ENCODE measurements at places on chromosomes 2 and 18.

DNA sequence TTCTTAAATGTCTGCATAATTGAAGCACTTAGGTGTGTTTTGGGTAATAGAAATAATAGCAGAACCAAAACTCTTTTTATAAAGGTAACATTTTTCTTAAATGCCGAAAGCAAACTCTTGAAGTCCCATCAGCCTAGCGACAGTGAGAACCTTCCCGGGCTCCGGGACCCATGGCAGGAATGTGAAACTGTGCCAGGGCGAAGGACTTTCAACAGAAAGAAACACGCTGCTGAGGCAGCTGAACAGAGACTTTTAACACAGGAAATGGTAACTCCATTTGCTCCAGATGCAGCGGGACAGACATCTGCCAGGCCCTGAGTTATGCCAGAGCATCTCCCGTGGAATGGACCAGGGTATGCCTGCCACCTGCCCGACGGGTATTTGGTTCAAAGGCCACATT is 34.3 kb downstream of the SALL3 start:
- no peak for DNase-seq

- DNase-seq, result peak; percentile 48
These were observed 520.0 kb downstream of the SLC4A3 start for GRCh38 chr2:220147161-220148038.

- no peak for DNase-seq
These were observed 183.9 kb upstream of the LINC00305 start for GRCh38 chr18:64332835-64333234.

GRCh38 chr18:23661735-23662308 is 889 bp downstream of the ANKRD29 start:
- no peak for DNase-seq

GRCh38 chr2:7950035-7950612 is 731.7 kb upstream of the ID2 start:
- no peak for DNase-seq

DNA sequence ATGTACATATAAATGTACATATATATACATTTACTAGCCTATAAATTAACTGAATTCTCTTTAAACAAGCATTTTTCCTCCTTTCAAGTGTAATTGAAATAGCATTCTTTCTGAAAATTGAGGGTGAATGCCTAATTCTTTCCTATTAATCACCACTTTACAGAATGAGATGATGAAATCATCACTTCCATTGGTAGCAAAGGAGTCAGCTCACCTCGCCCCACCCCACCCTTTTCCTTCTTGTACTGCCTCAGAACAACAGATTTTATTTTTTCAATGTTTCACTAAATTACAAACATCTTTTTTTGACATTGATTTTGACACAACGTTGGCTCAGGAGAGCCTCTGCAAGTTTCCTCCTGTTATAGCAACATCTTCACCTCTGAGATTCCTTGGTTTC is 181.9 kb upstream of the CDH7 start:
- no peak for DNase-seq

DNA sequence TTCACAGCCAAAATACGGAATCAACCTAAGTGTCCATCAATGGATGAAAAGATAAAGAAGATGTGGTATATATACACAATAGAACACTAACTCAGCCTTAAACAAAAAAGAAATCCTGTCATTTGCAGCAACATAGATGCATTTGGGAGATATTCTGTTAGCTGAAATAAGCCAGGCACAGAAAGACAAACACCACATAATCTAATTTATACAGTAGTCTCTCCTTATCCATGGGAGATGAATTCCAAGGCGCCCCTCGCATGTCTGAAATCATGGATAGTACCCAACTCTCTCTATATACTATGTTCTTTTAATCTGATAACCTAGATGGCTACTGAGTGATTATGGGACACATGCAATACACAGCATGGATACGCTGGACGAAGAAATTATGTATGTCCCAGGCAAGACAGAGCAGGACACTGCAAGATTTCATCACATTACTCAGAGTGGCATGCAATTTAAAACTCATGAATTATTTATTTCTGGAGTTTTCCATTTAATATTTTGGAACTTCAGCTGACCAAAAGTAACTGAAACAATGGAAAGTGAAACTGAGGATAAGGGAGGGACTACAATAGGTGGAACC is 39.5 kb downstream of the ORC4 start:
- DNase-seq, result no peak

GRCh38 chr18:44954257-44954656 is 273.6 kb downstream of the SETBP1 start:
- no peak for DNase-seq

- peak; percentile 92 for DNase-seq
These were observed 158.9 kb downstream of the PRPF40A start for GRCh38 chr2:152558158-152558984.

GRCh38 chr2:21452263-21452662 is 328.5 kb downstream of the TDRD15 start:
- no peak for DNase-seq

DNA sequence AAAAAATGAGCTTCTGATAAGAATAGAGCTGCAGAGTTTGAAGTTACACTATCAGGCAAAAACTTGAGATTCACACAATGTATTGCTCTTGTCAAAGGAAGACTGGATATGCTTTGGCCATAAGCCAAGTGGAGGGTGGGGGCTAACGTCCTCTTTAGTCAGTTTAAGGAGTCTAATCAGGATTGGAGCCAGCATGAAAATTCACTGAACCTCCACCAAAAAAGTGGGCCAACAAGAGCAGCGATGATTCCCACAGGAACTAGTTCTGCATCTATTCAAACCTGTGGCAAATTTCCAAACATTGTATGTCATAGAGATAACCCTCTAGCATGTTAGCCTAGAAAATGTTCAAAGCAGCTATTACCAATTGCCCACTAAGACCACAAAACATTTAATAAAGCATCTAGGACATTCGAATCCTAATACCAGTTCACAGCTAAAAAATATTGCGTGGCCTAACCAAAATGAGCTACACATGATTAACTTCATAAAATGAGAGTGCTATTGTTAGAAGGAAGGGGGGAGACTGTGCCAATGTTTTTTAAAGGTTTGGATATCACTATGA is 43.5 kb upstream of the TMEM247 start:
- DNase-seq, result no peak

DNA sequence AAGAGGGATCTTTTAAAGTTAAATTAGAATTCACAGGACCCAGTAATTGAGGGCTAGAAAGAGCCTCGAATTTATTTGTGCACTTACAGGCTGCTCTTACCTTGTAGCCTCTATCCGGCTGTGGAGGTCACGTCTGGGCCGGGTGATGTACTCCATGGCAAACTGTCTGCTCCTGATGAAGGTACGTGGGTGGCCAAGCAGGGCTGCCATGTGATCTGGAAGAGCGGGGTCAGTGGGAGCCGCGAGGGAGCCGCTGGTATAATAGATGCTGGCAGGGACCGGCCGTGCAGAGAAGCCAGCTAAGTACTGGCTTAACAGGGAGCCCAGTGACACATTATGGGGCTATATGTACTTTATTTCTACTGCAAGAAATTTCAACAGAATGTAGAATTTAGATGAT is 59.2 kb downstream of the ADI1 start:
- no peak for DNase-seq

DNA sequence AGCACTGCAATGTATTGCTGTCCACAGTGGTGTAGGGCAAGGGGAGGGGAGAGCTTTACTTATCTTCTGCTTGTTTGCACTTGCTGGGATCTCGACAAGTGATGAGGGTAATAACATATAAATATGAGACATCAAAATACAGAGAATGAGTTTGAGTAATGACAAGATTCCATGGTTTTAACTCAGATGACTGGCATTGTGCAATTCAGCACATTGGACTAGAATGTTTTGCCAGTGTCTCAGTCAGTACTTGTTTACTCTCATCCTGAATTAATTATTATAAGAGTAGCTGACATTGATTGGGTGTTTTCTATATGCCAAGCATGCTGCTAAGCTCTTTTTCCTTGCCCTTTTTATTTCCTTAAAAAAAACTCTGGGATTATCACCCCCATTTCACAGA is 306.7 kb upstream of the MMADHC start:
- DNase-seq, result no peak

- DNase-seq, result no peak
These were observed 33.7 kb downstream of the CTDP1 start for GRCh38 chr18:79713341-79713740.

- no peak for DNase-seq
These were observed 104.2 kb downstream of the ZNF521 start for GRCh38 chr18:25247725-25248124.

- DNase-seq, result no peak
These were observed 501.4 kb downstream of the FBXO15 start for GRCh38 chr18:73646196-73646595.

- no peak for DNase-seq
These were observed 209.1 kb upstream of the KCNJ3 start for GRCh38 chr2:154489266-154489858.

DNA sequence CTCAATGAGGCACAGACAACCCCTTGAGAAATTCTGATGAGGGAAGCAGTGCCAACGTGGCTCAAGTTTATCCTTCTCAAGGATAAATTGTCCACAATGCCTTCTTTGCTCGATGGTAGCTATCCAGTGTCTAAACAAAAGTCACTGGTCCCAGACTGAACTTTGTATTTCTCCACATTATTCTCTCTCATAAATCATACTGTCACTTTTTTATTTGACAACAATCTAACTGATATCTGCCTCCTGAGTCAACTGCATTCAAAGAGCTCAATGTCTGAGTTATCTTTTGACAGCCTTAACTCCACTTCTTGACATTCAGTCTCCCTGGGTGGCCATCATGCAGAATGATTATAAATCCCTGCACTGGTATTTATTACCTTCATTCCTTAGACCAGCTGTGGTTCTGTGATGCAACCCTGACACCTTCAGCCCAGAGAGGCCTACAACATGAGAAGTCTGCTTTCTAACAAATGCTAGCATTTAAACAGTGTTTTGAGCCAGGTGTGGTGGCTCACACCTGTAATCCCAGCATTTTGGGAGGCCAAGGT is 38.2 kb downstream of the IMMT start:
- no peak for DNase-seq

GRCh38 chr2:64975232-64975821 is 13.9 kb upstream of the SLC1A4 start:
- DNase-seq, result no peak

DNA sequence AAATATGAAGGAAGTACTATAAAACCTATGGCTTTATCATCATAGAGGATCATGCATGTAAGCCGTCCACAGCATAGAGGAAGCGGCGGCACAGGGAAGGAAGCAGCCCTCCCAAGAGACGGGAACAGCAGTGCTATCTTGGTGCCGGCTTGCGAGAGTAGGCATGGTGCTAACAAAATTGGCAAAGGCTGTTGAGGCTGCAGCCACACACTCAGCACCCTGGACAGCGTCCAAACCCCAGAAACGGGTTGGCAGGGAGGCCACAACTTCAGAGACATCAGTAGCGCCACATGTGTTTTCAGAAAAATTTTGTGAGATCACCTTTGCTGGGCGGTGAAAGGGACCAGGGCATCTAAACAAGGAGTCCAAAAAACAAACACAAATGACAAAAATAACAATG is 37.7 kb downstream of the NETO1 start:
- no peak for DNase-seq

DNA sequence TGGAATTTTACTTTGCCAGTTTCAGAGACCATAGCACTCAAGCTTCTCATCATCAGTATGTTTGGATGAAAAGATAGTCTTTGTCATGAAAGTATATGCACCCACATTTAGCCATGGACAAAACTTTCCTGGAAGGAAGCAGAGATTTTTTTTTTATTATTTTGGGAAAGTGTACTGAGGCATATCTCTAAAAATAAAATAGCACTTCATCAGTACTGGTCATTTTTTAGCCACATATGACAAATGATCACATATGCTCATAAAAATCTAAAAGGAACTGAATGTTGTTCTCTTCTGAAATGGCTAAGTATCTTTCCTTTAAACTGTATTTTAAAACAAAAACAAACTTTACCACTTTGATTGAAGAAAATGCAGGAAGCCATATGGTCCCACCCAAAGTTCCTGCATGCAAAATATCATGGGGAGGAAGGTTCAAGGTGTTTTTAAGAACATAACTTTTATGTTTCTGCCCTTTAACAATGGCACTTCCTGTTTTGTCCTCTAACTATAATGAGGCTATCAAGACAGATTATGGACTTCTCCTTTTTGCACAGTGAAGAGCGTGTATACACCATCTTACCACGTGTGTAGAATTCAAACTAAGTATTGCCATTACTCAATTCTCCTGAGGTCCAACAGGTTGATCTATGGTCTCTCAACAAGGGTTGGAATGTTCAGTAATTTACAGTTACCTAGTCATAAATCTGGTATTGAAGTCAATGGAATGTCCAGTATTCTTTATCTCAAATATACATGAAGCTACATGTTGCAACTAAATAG is 77.1 kb upstream of the SLC39A10 start:
- DNase-seq, result no peak

DNA sequence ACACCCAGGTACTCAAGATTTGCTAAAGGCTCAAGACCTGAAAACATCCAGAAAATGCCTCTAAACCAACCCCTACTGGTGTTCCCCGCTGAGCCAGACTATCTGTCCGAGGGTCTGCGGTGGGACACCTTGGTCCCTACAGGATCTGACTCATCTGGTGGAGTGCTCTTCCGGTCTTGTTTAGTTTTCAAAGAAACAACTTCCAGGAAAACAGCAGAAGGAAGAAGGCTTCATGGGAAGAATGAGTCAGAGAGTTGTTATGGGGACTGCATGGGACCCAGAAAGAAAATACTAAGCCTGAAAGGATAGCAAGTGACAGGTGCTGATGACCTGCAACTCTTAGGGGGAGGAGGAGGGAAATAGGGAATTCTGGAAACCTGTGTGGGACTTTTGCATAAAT is 41.3 kb downstream of the ZFP36L2 start:
- no peak for DNase-seq

GRCh38 chr2:157489983-157490382 is 46.1 kb upstream of the CYTIP start:
- no peak for DNase-seq

- DNase-seq, result no peak
These were observed 274.0 kb downstream of the CAMKMT start for GRCh38 chr2:44635725-44636124.

DNA sequence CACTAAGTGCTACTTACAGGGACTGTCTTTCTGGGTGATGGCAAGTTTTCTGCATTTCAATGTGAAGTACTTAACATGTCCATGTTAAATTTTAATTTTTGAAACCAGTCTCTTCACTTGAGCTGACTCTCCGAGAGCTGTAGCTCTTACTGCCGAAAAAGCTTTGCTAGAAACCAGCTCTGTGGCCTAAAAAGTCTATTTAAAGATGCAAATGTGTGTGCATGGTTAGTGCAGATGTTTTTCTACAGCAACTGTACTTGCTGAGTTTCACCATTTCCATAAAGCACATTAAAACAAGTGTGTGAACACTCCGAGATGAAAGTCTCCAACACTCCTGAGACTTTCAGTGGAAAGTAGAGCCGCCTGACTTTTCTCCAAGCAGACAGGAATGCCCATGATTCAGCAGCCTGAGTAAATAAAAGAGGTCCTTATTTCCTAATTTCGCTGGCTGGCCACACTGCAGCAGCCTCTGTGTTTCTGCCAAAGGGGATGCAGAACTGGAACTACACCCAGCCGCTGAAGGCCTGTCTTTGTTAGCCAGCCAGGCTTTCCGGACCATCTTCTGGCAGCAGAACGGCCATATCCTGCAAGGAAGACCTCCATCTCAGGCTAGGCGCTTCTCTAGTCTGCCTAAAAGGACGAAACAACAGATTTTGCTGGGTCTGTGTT is 121.2 kb downstream of the ZNF521 start:
- DNase-seq, result peak; percentile 73

- no peak for DNase-seq
These were observed 6.5 kb downstream of the SCN3A start for GRCh38 chr2:165197346-165197745.

- DNase-seq, result no peak
These were observed 2.5 kb downstream of the HPCAL1 start for GRCh38 chr2:10305254-10305635.
